ENCODE measurements at places on chromosomes 6 and 20. TPM values are rescaled to one million over a fixed set of nuclear protein-coding genes. Genes with fewer than 3 reads are reported as not detected.

The ZNF391 gene
- total RNA-seq: 0.35 TPM

The PAQR8 gene
- total RNA-seq: 1.00 TPM

The KCNK17 gene
- not detected for total RNA-seq

The RAB32 gene
- total RNA-seq: 35.5 TPM

The DDX43 gene
- total RNA-seq: not detected

The STMN3 gene
- total RNA-seq: 10.4 TPM

The SLC4A11 gene
- 5.9 TPM for total RNA-seq

The SIRPD gene
- not detected for total RNA-seq

The SPEF1 gene
- 1.9 TPM for total RNA-seq

The MOXD1 gene
- 1.5 TPM for total RNA-seq

The OTOR gene
- not detected for total RNA-seq

The FAM209B gene
- total RNA-seq: 1.00 TPM

The AGER gene
- 1.8 TPM for total RNA-seq
